ENCODE measurements at places on chromosomes 1 and 21.

DNA sequence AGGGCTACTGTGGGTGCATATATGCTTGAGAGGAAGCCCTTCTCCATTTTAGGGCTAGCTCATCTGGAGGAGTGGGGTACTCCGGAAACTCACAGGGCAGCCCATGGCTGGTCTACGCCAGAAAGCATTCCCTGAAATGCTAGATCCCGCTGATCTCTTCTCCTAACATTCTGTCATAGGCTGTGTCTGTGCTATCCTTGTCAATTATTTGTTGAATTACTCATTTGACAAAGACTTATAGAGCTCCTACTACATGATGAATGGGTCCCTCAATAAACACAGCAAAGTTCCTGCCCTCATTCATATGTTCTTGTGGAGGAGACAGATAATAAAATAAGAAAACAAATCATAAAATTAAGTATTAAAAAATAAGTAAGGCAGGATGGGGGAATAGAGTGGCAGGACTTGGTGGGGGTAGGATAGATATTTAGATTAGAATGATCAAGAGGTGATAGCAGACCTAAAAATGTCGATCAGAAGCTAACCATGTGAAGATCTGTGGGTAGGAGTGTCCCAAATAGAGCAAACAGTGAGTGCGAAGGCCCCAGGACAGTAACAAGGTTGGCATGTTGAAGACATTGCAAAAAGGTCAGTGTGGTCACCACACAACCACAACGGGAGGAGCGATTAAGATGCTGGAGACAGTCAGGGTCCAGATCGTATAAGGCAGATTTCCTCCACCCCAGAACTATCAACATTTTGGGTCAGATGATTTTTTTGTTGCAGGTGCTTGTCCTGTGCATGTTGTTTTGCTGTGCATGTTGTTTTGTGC is 13.2 kb downstream of the NGF start:
- DNase-seq = no peak

GRCh38 chr1:226711976-226712741 is 26.9 kb downstream of the ITPKB start:
- DNase-seq = no peak

DNA sequence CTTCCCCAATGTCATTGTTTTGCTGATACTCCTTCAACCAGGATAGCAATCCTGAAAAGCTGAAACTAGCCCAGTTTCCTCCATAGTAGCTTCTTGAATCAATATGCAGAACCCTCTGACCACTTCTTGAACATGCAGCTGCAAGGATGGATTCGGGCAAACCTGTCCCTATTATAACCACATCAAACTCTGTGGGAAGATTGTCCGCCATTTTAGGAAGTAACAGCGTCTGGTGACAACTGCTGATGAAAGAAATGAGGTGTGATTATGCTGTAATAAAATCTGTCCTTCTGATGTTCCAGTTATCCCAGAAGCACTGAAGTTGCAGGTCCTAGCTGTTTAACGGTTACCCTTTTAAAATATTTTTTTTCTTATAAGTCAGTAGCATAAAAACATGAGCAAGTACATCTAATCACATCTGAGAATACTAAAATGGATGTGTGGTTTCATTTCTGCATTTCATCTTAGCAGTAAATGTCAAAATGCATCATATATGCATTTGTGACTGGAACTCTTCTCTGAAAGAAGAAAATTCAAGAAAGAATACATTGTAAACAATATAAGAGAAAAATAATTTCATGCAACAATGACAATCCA is 4.5 kb downstream of the CHML start:
- DNase-seq = no peak

GRCh38 chr21:33541105-33541711 is 709 bp downstream of the GART start:
- no peak for DNase-seq

DNA sequence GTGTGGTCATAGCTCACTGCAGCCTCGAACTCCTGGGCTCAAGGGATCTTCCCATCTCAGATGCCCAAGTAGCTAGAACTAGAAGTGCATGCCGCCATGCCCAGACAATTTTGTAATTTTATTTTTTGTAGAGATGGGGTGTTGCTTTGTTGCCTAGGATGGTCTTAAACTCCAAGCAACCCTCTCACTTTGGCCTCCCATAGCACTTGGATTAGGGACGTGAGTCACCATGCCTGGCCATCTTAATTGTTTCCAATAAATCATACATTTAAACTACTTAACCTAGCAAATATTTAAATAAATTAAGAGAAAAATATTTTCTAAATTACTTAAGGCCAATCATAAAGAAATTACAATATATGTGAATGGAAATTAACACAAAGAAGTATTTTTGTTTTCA is 35.1 kb upstream of the ADGRL4 start:
- DNase-seq = no peak

- DNase-seq = no peak
These were observed 424.3 kb downstream of the PCP4 start for GRCh38 chr21:40291560-40291959.

DNA sequence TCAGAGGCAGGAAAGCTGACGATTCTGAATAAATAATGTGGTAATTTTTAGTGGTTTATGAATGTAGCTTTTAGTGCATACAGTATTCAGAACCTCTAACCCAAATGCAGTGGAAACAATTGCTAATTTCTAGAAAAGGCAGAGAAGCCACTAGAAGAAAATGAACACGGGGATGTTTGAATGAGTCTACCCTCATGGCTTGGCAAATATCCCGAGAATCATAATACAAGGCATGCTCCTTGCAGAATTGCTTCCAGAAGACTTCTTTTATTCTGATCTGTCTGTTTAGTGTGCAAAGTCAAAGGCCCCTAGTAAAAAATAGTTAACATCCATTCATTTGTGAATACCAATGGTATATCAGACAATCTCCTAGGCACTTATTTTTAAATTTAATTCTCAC is 246.8 kb downstream of the LMO4 start:
- DNase-seq = no peak

DNA sequence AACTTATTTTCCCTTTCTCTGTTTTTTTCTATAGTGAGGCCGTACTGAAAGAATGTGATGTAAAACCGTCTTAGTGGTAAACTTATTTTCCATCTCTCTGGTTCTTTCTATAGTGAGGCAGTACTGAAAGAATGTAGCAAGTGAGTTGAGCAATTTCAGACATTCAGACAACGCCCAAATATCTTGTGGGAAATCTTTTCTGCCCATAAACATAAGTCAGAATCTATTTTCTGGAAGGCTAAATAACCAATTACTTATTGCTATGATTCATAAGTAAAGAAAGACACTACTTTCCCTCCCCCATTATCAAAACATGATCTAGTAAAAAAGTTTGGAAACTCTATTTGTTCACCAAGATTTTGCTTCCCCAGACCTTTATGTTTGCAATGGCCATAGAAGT is 18.8 kb upstream of the SCCPDH start:
- DNase-seq = peak; percentile 72

- no peak for DNase-seq
These were observed 31.6 kb upstream of the ARHGEF10L start for GRCh38 chr1:17507915-17508314.

DNA sequence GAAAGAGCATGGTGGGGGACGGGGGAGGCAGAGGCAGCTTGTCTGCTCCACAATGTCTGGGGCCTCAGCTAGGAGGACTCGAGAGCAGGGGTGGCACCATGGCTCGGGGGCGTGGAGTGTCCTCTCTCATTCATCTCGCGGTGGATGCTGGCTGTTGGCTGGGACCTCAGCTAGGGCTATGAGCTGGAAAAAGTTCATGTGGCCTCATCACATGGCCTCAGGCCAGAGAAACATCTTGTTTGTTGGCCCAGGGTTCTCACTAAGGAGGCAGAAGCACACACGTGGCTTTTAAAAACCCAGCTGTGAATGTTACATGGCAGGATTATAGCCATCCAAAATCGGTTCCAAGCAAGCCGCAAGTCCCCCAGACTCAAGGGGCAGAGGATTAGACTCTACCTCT is 6.2 kb upstream of the CENPS start:
- no peak for DNase-seq

DNA sequence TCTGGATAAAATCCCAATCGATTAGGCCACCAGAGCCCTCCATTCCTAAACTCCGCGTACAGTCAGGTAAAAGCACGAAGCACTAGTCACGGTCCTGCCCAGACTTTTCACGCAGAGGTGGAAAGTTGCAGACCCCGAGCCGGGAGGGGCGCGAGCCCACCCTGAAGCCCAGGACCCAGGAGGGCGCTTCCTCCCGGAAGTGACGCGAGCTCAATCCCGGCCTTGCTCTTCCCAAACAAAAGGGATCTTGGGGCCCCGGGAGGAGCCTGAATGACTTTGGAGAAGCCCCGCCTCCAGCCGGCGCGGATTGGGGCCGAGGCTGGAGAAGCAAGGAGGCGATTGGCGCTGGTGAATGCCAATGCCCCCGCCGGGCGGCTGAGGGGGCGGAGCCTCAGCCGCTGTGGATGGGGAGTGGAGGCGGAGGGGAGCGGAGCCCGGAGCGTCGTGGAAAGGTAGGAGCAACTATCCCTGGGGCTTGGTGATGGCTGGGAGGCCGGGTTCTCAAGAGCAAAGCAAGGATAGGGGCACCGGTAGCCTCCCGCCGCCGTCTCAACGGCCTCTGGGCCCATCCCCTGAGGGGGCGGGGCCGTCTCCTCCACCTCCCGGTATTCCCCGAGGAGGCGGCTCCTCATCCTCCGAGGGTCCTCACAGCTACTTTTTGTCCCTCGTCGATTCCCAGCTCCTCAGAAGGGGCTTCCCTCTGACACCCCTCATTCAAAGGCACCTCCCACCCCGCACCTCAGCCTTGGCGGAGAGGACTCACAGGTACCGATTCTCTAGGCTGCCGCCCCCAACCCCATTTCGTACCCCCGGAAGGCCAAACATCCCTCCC is at the start of gene CTTNBP2NL:
Gene CTTNBP2NL (plus strand): TSS at position 394 of the 832 bp plus-strand sequence. CDS start 19,952 bp downstream, outside the sequence.
- DNase-seq = peak; percentile 82

DNA sequence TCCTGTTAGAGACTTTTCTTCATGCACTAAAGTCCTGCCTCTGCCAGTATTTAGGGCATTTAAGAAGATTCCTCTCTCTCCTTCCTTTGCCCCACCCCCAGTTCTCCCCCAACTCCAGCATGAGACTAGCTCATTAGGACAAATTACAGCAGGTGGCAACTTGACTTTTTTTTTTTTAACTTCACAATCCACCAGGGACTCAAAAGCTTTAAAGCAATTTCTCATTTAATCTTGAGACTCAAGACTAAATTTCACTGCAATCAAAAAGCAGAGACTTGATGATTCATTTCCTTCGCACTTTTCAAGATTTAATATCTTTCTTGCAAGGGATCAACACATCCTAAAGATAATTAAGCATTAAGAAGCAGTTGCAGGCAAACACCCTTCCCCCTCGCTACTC is 74.9 kb downstream of the WLS start:
- no peak for DNase-seq

DNA sequence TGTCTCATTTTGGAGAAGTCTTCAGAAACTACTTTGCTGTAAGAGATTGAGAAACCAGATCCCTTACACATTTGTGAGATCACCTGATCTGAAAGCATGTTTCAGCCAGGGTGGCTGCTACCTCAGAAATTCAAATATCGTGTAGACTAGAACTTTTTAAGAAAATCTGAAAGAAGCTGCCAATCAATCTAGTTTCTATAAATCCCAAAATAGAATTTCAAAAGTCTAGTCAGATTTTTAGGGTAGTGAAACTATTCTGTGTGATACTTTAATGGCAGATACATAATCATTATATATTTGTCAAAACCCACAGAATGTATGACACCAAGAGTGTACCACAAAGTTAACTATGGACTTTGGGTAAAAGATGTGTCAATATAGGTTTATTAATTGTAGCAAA is 79.9 kb upstream of the PLPPR5 start:
- no peak for DNase-seq

GRCh38 chr1:59155351-59155750 is 141.5 kb upstream of the FGGY start:
- no peak for DNase-seq

Measured in bronchial epithelial cell (primary cell).